ENCODE measurements at places on chromosomes 7 and 10.

DNA sequence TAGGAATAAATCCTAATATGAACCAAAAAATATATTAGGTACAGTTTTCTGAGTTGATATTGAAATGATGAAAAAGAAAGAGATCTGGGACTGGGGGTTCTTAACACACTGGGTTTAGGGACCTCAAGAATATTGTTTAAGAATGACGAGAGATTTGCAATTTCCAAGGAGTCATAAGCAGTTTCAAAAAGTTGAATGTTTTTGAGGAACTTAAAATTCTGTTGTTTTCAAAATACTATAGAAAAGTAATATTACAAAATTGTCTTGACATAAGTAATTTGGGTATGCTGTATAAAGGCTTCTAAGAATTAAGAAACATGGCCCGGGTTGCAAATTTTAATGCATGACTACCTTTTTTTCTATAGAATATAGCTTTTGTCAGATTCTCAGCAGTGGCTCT, 88.1 kb downstream of the AUTS2 start:
- DNase-seq: no peak

- DNase-seq: no peak
These were observed 126.0 kb downstream of the PARD3 start for GRCh38 chr10:34689053-34689452.

GRCh38 chr7:29217113-29217512, 22.5 kb downstream of the CHN2 start:
- no peak for DNase-seq

- DNase-seq: no peak
These were observed 322.9 kb upstream of the NRP1 start for GRCh38 chr10:33657154-33657908.

DNA sequence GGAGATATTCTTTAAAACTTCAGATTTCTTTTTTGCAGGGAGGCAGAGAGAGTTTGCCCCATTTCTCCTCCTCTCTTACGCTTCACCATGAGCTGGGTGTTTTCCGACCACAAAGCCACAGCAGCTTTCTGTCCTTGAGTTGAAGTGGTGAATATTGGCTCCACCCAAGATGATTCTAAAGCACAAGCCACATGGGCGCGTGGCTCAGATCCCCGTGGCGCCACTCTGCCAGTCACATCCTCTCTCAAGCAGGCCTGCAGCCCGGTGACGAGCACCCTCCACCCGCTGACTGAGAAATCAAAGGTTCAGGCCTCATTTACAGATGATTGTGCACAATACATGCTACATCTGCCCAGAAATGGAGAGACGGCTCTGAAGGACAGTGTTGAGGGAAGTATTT, 27.6 kb upstream of the RNF32 start:
- peak; percentile 89 for DNase-seq

GRCh38 chr10:125023862-125024496, 82.1 kb downstream of the ZRANB1 start:
- DNase-seq: no peak

All from activated CD4-positive, alpha-beta memory T cell treated with anti-CD3 and anti-CD28 coated beads for 36 hours (primary cell).